ENCODE measurements at places on chromosomes 1 and 21.

GRCh38 chr1:119733754-119734153 is 22.0 kb downstream of the PHGDH start:
- DNase-seq = no peak

GRCh38 chr1:10530281-10530740 is 55.6 kb downstream of the PEX14 start:
- DNase-seq = no peak

GRCh38 chr1:240712014-240712731 is 100.2 kb upstream of the GREM2 start:
- peak; percentile 62 for DNase-seq

- DNase-seq = no peak
Measured at GRCh38 chr1:16139473-16139962, 16.4 kb downstream of the EPHA2 start.

DNA sequence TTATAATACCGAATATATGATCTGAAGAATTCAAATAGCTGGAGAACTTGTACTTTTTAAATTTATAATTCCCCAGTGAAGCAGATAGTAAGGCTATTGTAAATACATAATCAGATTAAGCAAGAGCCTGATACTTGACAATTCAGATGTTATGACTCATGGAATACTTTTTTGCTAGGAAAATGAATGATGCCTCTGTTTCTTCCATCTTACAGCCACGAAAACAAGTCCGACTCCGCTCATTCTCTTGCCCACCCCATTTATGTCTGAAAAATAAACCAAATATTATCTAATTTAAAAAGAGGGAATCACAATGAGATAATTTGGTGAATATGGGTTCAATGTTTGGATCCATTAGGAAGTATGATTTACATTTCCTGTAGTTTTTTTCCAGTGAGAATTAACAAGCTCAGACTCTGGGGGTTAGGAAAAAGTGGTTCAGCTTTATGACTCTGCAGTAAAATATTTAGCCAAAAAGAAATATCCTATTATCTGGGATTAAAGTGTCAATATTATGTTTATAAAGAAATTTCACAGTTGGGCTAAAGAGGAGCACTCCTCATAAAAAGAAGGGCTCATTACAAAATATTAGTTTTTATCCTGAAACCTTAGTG is 50.4 kb upstream of the DAB1 start:
- DNase-seq = no peak

DNA sequence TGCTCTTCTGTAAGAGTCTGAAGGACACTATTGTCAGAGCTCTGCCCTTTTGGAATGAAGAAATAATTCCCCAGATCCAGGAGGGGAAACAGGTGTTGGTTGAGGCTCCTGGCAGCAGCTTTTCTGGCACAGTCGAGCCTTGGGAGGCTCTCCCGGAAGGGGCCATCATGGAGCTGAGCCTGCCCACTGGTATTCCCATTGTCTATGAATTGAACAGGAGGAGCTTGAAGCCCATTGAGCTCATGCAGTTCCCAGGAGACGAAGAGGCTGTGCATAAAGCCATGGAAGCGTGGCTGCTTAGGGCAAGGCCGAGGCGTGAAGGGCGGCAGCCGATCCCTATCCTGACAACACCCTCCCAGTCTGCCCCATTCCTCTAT is 26.6 kb downstream of the UBE4B start:
- no peak for DNase-seq

- DNase-seq = peak; percentile 61
Measured at GRCh38 chr21:34335316-34335715, 28.5 kb upstream of the KCNE2 start.

- no peak for DNase-seq
Measured at GRCh38 chr1:57711326-57711725, 287.5 kb upstream of the DAB1 start.

DNA sequence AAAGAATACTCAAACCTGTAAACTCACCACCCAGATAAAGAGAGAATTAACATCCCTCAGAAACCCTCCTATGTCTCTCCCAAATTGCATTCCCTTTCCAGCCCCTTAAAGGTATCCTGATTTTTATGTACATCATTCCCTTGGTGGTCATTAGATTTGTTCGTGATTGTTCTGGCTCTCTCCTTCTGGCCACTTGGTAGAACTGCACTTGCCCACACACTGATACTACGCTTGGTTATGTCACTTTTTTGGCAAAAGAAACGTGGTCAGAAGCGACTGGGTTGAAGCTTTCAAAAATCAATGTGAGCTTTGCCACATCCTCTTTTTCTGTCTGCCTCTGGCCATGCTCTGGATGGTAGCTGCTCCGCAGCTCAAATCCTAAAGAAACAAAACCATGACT is 76.3 kb downstream of the KRTAP19-8 start:
- DNase-seq = no peak

GRCh38 chr1:94926126-94926914 is 590 bp downstream of the CNN3 start:
- DNase-seq = no peak

DNA sequence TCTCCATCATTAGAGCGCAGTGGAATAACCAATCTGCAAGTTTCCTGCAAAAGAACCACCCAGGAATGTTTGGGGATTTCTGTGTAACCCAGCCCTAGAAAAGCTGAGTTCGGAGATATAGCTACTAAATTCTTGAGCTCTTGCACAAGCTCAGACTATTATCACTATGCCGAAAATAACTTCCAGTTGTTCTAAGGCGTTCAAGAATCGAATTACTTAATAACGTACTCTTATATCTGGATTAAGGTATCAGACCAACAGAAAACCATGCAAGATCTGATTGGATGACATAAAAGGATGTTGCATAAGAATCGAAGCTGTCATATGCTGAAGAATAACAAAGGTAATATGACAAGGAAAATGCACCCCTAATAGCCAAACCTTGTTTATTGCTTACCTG is 7.5 kb upstream of the LAMC2 start:
- DNase-seq = no peak

DNA sequence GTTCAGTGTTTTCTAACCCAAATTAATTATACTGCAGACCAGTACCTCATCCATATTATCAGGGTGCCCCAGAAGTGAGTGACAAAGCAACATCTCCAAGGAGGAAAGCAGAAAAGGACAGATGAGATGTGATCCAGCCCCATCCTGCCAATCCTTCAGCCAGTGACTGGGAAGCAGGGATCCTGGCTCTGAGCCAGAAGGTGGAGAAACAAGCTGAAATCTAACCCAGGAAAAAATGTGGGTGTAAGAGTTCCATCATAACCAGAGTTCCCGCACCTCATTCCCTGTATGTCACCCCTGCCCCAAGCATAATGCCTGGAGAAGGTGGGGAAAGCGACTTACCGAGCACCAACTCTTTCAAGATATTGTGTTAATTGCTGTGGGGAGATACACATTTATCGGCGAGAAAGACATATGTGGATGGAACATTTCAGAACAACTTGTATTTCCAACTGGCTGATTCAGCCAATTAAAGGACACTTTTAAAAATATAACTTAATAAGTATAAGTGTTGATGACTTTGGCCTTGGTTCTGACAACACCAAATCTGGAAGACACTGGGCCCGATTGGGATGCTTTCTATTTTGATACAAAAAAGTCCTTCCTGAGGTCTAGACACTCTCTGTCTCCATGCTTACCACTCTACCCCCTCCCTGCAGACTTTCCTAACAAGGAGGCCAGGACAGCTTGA is 14.9 kb downstream of the PLEKHA6 start:
- no peak for DNase-seq

DNA sequence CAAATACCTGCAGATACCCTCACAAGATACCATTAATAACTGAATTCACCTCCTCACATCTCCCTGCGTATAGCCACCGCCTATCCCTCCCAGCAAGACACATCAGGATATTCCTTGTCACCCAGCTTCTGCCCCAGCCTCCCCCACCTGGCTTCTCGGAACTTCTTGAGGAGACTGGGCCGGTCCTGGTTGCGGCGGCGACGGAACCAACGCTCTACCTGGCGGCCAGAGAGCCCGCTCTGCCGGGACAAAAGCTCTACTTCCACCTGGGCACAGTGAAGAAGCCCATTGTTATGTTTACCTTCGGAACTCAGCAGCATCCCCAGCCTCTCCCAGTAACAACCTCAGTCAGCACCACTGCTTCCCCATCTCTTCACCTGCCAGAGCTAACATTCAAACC is 6.7 kb downstream of the CERS2 start:
- DNase-seq = no peak

DNA sequence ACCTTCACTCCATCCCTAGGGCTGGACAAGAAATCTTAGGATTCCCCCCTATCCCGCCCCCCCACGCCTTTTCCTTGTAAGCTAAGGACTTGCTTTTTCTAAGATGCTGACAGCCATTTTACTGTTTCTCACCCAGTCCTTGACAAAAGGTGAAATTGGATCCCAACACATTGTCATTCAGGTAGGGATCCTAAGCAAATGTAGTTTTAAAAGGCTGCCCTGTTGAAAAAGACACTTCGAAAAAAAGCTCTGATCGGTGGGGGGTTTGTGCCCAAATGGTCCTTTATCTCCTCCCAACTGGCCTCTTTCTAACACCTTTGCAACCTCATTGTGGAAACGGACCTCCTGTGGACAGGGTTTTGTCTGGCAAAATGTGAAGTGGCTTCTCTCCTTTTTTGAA is 2.9 kb downstream of the CACHD1 start:
- DNase-seq = no peak

- no peak for DNase-seq
Measured at GRCh38 chr1:227068883-227069282, 128.8 kb downstream of the COQ8A start.

DNA sequence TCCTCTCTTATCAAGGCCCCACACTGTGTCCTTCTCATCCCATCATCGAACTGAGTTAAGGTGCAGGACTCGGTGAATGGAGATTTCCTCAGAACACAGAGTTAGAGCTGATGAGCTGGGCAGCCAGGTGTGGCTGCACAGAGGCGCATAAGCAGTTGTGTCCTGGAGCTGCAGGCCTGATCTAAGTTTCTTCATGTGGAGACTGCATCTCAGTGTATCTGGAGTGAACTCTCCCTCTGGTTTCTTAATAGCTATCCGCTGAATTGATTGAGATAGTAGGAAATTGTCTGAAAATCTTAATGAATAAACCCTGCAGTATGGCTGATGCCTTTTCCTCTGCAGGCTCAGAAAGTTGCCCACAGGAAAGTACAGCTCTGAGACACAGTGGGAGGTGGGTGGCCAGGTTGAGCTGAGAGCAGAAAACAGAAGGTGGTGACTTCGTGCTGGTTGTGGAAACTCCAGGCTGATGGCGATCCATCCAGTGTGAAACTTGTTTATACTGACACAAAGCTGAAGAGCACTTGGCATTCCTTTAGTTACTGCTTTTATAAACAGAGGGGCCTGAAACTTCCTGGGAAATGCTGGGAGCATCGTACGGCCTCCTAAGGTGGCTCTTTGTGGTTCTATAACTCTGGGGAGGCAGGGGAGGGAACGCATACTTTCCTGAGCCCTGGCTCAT is 67.4 kb upstream of the F3 start:
- no peak for DNase-seq

DNA sequence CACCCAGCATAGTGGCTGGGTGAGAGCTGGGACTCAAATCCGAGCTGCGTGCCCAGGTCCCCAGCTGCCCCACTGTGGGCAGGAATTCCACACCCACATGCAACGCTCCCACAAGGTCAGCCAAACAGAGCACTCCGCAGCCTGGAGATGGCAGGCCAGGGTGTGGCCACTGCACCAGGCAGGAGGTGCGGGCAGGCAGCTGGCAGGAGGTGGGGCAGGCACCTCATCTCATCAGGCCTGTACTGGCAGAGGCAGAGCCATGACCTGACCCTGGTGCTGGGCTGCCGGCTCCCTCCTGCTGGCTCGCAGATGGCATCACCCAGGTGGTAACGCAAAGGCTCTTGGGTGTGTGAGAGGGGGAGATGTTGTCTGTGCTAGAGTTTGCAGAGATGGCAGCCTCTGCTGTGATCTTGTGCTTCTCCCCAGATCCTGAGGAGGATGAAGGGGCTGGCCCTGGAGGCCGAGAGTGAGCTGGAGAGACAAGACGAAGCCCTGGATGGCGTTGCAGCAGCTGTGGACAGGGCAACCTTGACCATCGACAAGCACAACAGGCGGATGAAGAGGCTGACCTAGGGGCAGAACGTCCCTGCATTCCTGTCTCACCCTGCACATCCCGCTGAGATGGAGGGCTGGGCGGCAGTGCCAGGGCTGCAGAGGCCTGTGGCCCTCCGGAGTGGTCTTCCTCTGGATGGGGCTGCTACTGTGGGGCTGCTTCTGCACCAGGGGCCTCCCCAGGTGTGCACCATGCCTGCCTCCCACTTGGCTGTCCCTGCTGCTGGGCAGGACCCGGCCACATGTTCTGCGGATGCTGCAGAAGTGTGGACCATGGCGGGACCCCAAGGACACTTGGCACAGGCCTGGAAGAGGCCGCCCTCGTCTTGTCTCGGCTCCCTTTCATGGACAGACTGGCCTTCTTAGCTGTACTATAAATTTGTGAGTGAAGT is 35.1 kb upstream of the PRSS38 start:
- DNase-seq = no peak

- DNase-seq = peak; percentile 82
Measured at GRCh38 chr1:23475134-23475628, 8.8 kb downstream of the ASAP3 start.

- DNase-seq = no peak
Measured at GRCh38 chr1:48741380-48741779, 35.3 kb downstream of the BEND5 start.

DNA sequence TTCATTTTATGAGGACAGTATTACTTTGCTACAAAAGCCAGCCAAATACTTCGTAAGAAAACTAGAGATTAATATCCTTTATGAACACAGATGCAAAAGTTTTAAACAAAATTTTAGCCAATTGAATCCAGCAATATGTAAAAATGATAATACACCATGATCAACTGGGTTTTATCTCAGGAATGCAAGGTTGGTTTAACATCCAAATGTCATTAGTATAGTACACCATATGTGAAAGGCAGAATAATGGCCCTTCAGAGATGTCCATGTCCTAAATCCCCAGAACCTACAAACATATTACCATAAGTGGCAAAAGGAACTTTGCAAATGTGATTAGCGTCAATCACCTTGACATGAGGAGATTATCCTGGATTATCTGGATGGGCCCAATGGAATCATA is 16.7 kb upstream of the KCNJ6 start:
- no peak for DNase-seq

DNA sequence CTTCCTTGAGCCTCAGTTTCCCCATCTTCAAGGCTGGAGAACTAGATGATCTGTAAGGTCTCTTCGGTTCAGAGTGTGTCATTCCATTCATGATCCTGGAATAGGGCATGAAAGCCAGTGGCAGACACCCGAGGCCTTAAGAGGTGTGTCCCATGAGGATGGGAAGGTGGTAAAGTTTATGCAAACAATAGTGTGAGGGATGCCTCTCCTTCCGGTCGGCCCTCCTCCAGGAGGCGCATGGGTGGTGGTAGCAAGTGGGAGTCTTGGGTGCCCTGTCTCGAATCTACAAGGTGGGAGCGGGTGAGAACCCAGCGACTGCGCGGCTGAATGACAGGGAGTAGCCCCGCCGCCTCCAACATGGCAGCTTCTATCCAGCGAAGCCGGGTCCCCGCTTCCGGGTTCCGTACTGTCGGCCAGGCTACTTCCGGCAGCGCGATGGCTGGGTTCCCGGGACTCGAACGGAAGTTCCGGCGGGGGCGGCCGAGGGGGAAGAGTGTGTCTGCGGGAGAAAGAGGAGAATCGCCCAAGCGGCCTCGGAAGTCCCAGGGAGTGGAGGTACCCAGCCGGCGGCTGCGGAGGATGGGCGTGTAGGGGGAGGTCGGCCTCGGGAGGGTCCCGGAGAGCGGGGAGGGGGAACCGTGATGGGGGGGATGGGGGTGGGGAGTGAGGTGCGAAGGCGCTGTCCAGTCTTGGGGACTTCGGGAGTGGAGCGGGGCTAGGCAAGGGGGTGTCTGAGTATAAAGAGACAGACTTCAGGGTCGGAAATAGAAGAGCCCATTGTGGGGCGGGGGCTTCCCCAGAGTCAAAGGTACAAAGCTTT is at the start of gene LYPLA2:
TSS of gene LYPLA2 (plus strand) at position 450 of the 820 bp plus-strand sequence. CDS start 1,538 bp downstream, outside the sequence.
- no peak for DNase-seq

GRCh38 chr1:46181343-46182260 is 5.3 kb upstream of the P3R3URF start:
- DNase-seq = no peak
